Naive thymus-derived CD4-positive, alpha-beta T cell (primary cell): ENCODE measurements at places on chromosomes 7 and 10.

DNA sequence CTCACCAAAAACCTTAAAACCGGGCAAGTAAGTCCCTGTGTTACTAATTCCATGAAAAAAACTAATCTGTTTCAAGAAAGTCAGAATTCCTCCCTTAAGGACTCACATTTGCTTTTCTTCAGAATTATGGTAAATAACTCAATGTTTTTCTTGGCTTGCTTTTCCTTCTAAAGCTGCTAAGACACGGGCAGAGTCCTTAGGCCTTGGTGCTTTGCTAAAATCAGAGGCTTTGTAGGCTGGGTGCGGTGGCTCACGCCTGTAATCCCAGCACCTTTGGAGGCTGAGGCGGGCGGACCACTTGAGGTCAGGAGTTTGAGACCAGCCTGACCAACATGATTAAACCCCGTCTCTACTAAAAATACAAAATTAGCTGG, 32.0 kb downstream of the GNA12 start:
- no peaks in the 10 kb centered on the region for H3K36me3 ChIP-seq
- no peaks in the 10 kb centered on the region for H3K4me1 ChIP-seq
- no peak overlapping the region for H3K27ac ChIP-seq
- DNase-seq: no peak
- H3K4me3 ChIP-seq: no peak overlapping the region

DNA sequence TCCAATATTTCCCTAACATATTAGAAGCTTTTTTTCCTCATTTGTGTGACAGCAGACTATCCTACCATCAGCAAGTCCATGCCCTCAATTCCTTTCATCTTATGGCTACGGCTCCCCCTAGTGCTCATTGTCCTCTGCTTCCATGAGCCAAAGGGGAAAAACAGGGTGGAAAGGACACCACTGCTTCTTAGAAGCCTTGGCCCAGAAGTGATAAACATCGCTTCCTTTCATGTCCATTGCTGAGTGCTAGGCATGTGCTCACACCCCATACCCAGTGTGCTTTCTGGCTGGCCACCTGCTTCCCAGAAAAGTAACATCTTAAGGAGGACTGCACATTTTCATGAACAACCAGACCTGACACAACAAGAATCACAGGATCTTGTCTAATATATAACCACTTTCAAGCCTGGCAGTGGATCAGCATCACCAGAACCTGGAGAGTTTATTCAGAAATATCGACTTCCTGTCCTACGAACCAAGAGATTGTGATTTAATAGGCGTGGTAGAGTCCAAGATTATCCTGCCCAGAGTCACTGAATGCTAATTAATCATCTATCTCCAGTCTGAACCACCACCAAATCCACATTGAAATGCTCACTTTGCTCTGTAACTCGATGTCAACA, 650.5 kb upstream of the SORCS1 start:
- H3K36me3 ChIP-seq: no peaks in the 10 kb centered on the region
- no peak overlapping the region for H3K27ac ChIP-seq
- H3K27me3 ChIP-seq: no peaks in the 10 kb centered on the region

- no peak overlapping the region for H3K27ac ChIP-seq
- no peak overlapping the region for H3K4me3 ChIP-seq
- no peaks in the 10 kb centered on the region for H3K4me1 ChIP-seq
- no peaks in the 10 kb centered on the region for H3K27me3 ChIP-seq
Measured at GRCh38 chr7:101418694-101419093, 56.0 kb downstream of the COL26A1 start.

- DNase-seq: no peak
- no peaks in the 10 kb centered on the region for H3K36me3 ChIP-seq
- H3K27me3 ChIP-seq: peaks cover 5% of the 10 kb centered on the region
Measured at GRCh38 chr7:27697861-27698430, 35.3 kb upstream of the HIBADH start.
